ENCODE measurements at places on chromosomes 5 and 9. TPM values are rescaled to one million over a fixed set of nuclear protein-coding genes. Genes with fewer than 3 reads are reported as not detected.

GRCh38 chr5:34657988-34658387 is 1.9 kb downstream of the RAI14 start:
- no peak for DNase-seq

DNA sequence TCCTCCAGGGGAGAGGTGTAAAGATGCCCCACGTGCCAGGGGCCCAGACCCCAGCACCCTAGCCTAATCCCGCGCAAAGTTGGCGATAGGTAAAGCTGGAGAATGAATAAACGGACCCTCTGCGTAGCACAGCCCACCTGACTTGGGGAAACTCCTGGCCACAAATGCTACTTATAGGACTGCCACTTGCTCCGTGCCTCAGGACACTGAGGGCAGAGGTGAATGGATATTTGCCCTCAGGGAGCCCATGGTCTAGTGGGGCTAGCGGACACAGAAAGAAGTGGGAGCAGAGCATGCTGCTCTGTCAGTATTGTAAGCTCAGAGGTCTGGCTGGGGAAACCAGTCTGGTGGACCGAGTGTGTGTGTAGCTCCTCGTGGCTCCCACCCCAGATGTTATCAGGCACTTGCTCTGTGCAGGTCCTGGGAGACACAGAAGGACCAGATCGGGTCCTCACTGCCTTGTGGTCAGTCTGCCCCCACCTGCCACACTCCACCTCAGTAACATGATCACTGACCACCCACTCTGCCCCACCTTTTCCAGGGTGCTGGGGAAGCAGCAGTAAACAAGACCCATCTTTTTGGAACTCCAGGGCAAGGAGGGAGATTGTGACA is 841 bp downstream of the GRK6 start:
- peak; percentile 20 for DNase-seq

GRCh38 chr5:59051951-59052350 is 469.1 kb downstream of the RAB3C start:
- DNase-seq: no peak

DNA sequence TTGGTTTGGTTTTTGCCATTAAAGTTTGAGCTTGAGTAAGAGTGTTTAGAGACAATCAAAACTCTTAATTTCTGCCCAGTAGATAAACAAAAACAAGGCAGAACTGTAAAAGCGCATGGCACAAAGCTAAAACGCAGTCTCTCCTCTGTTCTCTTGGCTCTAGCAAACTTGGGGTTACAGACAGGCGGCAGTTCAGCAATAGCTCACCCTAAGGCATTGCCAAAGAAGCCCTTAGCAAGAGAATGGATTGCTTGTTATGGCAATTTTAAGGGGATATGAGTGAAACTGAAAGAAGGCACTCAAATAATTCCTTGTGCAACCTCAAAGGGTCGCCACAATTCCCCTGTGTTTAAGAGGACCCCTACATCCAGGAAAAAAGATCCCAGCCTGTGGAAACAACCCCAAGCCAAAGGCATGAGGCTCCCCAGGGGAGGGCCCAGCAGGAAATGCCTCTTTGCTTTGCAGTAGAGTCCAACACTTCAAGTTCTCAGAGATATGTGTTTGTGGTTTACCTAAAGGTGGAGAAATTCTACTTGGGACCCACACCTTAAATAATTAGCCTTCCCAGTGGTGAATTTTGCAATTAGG is 317.0 kb upstream of the MPDZ start:
- no peak for DNase-seq

DNA sequence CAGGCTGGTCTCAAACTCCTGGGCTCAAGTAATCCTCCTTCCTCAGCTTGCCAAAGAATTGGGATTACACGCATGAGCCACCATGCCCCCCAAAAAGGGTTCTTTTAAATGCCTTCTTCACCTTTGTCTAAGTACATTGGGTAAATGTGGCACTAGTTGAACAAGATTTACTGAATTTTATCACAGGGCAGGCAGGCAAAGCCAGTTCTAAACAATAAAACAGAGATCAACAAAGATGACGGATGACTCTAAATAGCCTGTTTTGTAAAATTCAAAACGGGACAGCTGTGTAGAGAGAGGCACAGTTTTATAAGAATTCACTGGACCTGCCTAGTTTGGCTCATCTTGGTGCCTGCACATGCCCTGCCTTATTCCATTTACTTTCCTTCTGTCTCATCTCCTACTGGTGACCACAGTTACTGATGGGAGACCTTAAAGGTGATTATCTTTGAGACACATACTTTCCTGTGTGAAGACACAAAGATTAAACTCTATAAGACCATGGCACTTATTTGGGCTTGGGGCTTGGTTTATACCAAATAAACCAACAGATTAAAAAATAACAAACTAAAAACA is 149.6 kb upstream of the DMRT1 start:
- DNase-seq: no peak

DNA sequence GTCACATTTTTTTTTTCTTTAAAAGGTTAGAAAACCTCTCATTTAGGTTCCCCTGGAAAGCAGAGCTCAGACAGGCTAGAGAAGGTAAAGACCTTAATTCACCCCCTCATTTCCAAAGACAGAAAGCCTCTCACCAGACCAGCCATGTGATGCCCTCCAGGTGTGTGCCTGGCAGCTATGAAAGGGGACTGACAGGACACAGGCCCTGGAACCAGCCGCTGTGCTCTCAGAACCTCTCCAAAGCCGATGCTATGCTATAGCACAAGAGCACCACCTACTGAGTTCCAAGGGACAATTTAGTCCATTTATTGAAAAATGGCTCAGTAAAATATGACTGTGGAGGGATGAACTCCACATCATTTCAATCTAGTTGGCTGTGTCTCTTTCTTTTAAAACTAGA is 48.8 kb downstream of the FANCC start:
- peak; percentile 50 for DNase-seq

DNA sequence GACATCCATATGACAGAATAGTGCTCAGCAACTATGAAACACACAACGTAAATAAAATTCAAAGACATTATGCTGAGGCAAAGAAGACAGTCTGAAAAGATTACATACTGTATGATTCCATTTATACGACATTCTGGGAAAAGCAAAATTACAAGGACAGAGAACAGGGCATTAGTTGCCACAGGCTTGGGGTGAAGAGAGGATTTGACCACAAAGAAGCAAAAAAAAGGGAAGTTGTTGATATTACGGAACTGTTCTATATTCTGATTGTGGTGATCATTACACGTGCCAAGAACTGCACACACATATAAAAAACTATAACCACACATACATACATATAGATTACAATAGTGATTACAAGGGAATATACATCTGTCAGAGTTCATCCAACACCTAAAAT is 24.1 kb downstream of the CDK5RAP2 start:
- DNase-seq: no peak

SPAAR gene
- not detected for total RNA-seq

All from fibroblast of villous mesenchyme (primary cell).